ENCODE measurements at places on chromosomes 2 and 18. TPM values are rescaled to one million over a fixed set of nuclear protein-coding genes. Genes with fewer than 3 reads are reported as not detected.

GRCh38 chr2:121506621-121507020 lies 24.1 kb upstream of the RNU4ATAC start:
- no peaks in the 10 kb centered on the region for H3K27me3 ChIP-seq
- no peak overlapping the region for H3K27ac ChIP-seq
- no peak overlapping the region for H3K4me3 ChIP-seq
- no peaks in the 10 kb centered on the region for H3K36me3 ChIP-seq
- H3K4me1 ChIP-seq, result no peaks in the 10 kb centered on the region

DNA sequence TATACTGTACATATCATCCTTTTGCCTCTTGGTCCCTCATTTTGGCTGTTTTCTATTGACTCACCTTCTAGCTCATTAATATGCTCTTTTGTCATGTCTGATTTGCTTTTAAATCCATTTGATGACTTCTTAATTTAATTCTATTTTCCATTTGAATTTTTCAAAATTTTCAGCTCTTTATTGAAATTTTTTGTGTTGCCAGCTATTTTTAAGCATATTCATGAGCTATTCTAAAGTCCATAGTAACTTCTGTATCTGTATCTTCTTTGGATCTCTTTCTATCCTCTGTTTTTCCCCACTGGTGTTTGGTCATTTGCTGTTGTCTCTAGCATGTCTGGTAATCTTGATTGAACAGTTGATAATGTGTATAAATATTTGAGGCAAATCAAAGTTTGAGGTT lies 227.8 kb downstream of the NDUFA10 start:
- no peak for DNase-seq
- no peak overlapping the region for H3K4me3 ChIP-seq

GRCh38 chr2:217942731-217943335 lies 60.0 kb downstream of the TNS1 start:
- DNase-seq, result no peak
- H3K4me3 ChIP-seq, result peak overlapping the region; percentile 38
- H3K27me3 ChIP-seq, result no peaks in the 10 kb centered on the region
- no peaks in the 10 kb centered on the region for H3K36me3 ChIP-seq
- H3K4me1 ChIP-seq, result peaks cover 4% of the 10 kb centered on the region
- peak overlapping the region; percentile 85 for H3K27ac ChIP-seq

DNA sequence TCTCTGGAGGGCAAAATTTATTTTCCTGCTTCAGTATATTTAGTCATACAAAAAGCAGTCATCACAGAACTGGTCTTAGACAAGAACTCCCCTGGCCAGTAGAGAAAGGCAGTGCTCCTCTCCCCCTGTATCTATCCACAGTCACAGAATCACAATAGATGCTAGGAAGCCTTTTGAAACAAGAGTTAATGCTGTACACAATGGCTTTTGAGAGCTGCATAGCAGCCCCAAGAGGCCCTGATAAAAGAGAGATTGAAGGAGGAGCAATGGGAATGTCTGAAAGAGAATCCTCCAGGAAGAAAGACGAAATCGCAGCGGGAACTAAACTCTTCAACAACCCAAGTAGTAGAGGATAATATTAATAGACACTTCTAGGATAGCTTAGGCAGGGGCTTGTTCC lies 330.2 kb downstream of the RBM43 start:
- no peak overlapping the region for H3K27ac ChIP-seq
- H3K4me3 ChIP-seq, result no peak overlapping the region
- H3K27me3 ChIP-seq, result no peaks in the 10 kb centered on the region
- H3K4me1 ChIP-seq, result no peaks in the 10 kb centered on the region

DNA sequence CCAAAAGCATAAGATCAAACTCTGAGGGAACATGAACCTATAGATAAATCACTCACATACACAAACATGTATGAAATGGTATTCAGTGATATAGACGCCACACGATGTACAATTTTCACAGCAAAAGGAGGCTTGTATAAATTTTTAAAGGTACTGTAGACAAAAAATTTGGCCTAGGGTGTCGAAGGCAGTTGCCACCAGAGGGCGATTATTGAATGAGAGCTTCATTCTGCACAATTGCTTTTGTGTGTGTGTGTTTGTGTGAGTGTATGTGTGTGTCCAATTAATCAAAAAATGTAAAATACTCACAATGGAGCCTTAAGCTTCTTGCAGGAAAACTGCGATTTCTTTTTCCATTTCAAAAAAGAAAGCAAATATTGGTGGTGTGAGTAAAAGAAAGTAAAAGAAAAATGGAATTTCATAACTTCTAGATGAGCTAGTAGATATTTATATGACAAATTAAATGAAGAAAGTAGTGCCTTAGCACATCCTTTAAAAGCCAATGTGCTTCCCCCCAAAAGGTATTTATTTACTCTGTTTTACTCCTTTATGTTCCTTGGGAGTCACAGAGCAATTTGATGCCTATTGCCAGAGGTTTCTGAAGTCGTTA lies 800.1 kb downstream of the SATB2 start:
- no peaks in the 10 kb centered on the region for H3K27me3 ChIP-seq
- H3K36me3 ChIP-seq, result no peaks in the 10 kb centered on the region
- peaks cover 22% of the 10 kb centered on the region for H3K4me1 ChIP-seq

- H3K27ac ChIP-seq, result peak overlapping the region; percentile 95
- peaks cover 24% of the 10 kb centered on the region for H3K4me1 ChIP-seq
- peak; percentile 79 for DNase-seq
- no peaks in the 10 kb centered on the region for H3K27me3 ChIP-seq
These were observed 774 bp downstream of the MSH6 start for GRCh38 chr2:47783486-47784351.

DNA sequence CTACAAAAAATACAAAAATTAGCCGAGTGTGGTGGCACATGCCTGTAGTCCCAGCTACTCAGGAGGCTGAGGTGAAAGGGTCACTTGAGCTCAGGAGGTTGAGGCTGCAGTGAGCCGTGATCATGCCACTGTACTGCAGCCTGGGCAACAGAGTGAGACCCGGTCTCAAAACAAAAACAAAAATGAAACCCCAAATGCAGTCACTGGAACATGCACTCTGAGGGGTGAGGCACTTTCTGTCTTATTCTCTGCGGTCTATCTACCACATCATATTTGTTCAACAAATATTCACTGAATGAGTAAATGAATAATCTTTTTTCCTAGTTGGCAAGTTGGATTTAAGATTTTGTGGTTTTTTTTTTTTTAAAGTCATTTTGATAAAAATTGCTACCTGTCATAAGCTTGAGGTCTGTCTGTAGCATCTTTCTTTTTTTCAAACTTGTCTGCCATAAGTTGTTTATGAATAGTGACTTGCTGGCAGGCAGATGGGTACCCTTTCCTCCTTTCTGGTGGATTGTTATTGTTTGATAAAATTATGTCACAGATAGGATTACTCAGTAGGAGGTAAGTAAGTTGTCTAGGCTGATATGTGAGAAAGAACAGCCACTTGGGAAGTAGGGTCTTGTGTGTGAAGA lies 11.8 kb downstream of the CHRNA1 start:
- H3K36me3 ChIP-seq, result no peaks in the 10 kb centered on the region
- no peak overlapping the region for H3K27ac ChIP-seq
- no peak overlapping the region for H3K4me3 ChIP-seq
- no peaks in the 10 kb centered on the region for H3K4me1 ChIP-seq

GRCh38 chr2:201130524-201131186 lies 14.7 kb downstream of the CFLAR start:
- H3K36me3 ChIP-seq, result peaks cover 24% of the 10 kb centered on the region
- peak overlapping the region; percentile 7 for H3K4me3 ChIP-seq
- peak overlapping the region; percentile 100 for H3K27ac ChIP-seq
- H3K27me3 ChIP-seq, result no peaks in the 10 kb centered on the region
- no peak for DNase-seq

PCARE gene
- not detected for total RNA-seq

MYO5B gene
- total RNA-seq, result 111 TPM

All from transverse colon (tissue), 4 donors.